Naive B cell (primary cell): ENCODE measurements at places on chromosomes 12 and 14. TPM values are rescaled to one million over a fixed set of nuclear protein-coding genes. Genes with fewer than 3 reads are reported as not detected.

NANOG gene
- polyA plus RNA-seq = not detected

ANO2 gene
- polyA plus RNA-seq = not detected

PLEKHD1 gene
- polyA plus RNA-seq = 0.11 TPM

OR4E2 gene
- polyA plus RNA-seq = not detected

RNASE2 gene
- not detected for polyA plus RNA-seq

- no peak for DNase-seq
These were observed 3.3 kb downstream of the IL26 start for GRCh38 chr12:68222326-68222725.

DNA sequence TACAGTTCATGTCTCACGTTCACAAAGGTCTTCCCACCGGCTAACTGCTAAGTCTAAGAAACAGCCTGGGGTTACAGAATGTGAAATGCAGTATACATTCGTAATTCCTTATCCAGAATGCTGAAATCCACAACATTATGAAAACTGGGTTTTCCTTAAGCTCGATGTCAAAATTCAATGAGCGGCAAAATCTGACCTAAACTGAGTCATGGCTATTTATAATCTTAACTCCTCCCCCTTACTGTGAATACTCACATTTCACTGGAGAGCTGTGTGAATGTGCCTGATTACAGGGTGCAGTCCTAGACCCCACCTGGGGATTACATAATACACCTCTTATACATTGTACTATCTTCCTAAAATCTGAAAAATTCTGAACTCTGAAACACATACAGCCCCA, 35.3 kb downstream of the STX2 start:
- DNase-seq = no peak

GRCh38 chr14:44634692-44635091, 127.6 kb upstream of the FSCB start:
- DNase-seq = no peak

- no peak for DNase-seq
These were observed 126.3 kb upstream of the DHRS4 start for GRCh38 chr14:23827100-23827892.

DNA sequence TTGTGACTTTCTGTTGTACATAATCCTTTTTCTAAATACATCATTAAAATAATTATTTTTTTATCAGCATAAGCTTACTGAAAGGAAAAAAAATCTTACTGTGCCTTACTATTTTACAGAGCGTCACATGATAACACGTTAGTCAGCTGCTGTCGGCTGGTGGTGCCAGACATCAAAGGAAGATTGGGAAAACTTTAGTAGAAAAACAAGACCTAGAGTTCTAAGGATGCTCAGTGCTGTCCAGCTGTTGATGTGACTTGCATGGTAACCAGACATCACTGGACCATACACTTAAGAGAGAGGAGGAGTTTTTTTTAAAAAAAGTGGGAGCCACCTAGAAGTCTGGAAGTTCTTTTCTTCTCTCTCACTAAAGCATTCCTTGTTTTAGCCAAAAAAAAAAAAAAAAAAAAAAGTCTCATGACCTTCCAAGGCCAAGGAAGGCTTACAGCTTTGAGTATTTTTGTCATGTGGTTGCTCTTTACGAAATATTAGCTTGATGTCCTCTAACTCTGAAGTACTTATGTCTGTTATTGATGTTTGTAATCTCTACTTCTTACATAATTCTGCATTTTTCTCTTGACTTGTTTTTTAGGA, 4.5 kb downstream of the RASSF8 start:
- DNase-seq = no peak

DNA sequence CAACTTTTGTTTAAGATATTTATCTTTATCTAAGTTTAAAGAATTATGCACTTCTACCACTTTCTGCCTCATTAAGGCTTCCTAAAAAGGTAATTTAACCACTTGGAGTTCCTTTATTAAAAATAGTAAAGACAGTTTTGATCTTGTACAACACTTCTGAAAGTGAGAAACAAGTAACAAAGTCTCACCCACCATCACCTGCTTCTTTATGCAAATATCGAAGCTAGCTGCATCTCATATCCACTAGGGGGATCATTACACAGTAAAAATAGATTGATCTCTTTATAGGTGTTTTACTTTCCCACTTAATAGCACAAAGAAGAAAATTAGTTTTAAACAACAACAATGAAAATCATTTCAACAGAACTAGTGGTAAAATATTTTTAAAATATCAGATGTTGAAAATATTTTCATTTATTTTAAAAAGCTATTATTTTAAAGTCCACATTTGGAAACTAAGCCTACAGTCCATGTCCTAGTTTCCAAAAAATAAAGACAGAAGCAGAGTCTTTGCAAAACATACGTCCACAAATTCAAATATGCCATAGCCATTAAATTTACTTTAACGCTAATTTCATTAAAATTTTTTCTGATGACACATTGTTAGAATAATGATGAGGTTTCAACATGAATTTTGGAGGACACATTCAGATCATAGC, 160.0 kb upstream of the SOX5 start:
- peak; percentile 6 for DNase-seq

DNA sequence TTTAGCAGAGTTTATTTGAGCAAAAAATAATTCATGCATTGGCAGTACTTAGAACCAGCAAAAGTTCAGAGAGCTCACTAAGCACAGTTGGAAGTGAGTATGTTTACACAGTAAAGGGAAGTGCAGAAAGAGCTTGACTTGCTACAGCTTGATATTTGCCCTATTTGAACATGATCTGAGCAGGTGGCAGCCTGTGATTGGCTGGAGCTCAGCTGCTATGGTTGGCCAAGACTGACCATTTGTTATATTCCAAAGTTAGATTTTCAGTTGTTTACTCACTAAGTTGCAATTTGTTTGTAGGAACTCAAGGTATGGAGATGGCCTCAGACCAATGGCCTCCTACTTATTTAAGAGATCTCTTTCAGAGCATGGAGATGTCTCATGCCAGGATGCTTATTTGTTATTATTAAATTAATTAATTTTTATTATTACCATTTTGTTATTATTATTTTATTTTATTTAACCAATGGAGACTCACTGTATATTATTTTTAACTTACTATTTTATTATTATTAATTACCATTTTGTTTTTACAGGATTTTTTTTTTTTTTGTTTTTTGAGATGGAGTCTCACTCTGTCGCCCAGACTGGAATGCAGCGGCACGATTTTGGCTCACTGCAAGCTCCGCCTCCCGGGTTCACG, 49.0 kb downstream of the ATP23 start:
- DNase-seq = no peak

- DNase-seq = no peak
These were observed 5.8 kb upstream of the CACNA1C start for GRCh38 chr12:2046957-2047356.

- no peak for DNase-seq
These were observed 36.2 kb downstream of the APOBEC1 start for GRCh38 chr12:7629465-7629864.

- DNase-seq = no peak
These were observed 64.7 kb downstream of the CCDC92 start for GRCh38 chr12:123907726-123908476.

DNA sequence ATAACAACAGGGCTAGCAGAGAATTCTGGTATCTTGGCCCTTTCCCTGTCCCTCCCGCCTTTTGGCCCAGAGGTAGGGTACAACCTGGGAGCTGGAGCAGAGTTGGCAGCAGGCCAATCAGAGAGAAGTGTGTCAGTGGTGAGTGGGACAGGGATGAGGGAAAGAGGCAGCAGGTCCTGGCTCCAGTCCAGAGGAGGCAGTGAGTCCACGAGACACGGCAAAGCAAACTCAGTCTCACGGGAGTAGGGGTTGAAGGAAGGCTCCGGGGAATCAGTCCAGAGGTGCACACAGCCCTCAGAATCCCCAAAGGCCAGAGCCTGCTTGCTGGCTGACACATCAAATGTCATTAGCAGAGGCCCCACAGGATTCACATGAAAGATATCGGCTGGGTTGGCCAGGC, 7.3 kb downstream of the PAN2 start:
- DNase-seq = no peak
